ENCODE measurements at places on chromosomes 7 and 10.

DNA sequence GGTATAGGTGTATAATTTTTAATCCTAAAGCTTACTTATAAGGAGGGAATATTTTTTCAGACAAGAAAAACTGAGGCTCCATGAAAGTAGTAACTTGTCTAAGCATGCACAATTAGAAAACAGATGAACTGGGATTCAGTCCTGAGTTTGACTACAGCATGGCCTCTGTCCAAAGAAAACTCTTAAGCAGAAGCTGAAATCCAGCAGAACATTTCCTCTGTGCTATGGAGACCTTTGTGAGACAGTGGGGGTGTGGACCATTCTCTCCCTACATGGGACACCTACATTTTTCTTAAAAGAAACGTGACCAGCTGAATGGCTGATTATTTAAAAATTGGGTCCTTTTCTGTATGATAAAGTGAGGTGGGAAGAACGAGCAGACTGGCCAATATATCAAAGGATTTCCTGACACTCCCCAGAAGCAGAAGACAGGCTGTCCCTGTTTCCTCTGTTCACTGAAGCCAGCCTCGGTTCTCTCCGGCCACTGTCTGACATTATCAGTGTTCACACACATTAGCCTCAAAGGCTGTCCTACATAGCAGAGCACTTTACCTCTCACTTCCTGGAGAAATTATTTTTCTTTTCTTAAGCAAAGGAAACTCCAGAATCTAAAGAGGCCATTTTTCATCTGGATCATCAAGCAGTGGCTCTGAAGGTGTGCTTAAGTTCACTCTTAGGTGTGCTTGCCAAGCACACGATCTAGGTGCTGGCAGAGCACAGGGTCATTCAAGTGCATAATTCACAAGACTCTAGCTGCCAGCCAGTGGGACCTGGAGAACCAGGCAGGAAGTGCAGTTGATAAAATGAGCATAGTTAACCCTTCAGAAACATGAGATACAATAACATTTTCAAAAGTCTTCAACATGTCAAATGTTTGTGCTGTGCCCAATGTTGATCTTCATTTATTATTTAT is 40.4 kb upstream of the KIAA1217 start:
- no peak for DNase-seq

DNA sequence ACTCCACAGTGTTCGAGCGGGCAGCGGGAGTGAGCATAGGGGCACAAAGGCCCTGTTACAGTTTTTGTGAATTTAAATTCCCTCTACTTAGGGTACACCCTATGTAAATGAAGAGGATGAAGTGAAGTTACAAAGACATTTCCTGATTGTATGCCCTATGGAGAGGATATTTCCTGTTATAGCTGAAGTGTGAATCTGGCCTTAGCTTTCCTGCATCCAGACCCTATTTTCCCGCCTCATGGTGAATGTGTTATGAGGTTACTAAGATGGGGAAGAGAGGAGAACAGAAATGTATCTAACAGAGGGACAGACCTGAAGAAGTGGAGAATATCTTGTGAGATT is 37.8 kb upstream of the COMMD3 start:
- DNase-seq = no peak

DNA sequence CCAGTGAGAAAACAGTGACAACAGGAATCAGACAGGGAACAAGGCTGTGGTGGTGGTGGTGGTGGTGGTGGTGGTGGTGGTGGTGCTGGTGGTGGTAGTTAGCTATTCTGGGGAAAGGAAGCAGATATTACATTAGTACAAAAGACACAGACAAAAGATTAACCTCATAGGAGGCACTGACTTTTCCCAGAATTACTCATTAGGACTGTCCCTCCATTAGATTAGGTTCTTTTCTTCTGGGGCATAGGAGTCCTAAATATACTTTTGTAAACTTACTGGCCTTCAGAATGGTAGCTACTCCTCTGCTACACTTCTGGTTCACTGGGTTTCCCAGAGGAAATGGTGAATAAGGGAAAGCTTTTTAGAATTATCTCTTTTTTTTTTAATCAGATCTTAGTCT is 156.6 kb upstream of the SEMA3D start:
- no peak for DNase-seq

DNA sequence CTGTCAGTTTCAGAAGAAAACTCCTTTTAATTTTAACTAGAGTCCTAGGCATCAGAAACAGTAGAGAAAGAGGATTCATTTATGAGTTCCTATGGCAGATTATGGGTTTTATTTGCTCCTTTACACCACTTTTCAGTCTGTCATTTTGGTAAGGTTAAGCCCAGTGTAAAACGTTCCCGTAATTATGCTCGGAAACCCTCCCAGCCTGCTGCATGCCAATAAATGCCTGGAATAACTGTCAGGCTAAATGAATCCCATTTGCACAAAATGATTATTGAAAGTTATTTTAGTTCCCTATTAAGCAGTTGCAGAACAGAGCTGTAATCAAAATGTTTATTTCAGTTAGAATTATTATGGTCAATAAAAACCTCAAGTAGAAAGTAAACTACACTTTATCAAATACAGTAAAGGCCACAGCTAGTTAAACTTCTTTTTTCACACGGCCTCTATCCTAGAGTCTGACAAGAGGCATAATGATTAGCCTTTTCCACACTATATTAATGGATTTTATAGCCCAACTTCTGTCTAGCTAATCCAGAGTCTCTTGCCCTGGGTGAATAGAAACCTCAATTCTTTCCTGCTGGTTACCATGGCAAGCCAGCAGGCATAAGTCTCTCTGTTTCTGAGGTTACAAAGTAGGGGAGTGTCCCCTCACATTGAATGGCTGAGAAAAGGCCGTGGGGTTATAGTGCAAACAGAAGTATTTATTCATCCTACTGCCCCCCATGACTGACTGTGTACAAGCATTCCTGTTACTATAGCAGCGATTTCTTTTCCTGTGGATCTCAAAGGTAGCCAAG is 80.8 kb upstream of the NPVF start:
- DNase-seq = no peak

GRCh38 chr10:122271076-122271475 is at the start of gene BTBD16:
TSS of gene BTBD16 (plus strand) at chr10:122271296. CDS start at chr10:122275082, 3,786 bp downstream.
- no peak for DNase-seq

- no peak for DNase-seq
Observed at GRCh38 chr10:98472196-98472595, 25.5 kb upstream of the HPS1 start.

DNA sequence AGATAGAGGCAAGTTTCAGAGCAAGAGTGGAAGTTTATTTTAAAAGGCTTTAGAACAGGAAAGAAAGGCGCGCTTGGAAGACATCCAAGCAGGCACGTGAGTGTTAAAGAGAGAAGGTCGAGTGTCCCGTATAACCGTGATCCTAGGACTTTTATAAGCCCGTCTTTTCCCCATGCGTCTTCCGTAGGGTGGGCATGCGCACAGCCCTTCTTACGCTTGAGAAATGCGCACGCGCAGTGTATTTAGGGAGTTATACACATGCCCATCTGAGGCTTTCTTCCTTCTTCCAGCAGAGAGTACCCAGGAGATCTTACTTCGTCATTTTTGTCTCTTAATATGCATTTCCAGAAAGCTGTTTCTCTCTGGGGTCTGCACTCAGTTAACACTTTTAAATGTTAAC is 52.4 kb downstream of the CALD1 start:
- no peak for DNase-seq

- DNase-seq = no peak
Observed at GRCh38 chr10:72782649-72783330, 90.8 kb downstream of the MCU start.

GRCh38 chr10:88841316-88842111 is 10.1 kb downstream of the ANKRD22 start:
- DNase-seq = no peak

DNA sequence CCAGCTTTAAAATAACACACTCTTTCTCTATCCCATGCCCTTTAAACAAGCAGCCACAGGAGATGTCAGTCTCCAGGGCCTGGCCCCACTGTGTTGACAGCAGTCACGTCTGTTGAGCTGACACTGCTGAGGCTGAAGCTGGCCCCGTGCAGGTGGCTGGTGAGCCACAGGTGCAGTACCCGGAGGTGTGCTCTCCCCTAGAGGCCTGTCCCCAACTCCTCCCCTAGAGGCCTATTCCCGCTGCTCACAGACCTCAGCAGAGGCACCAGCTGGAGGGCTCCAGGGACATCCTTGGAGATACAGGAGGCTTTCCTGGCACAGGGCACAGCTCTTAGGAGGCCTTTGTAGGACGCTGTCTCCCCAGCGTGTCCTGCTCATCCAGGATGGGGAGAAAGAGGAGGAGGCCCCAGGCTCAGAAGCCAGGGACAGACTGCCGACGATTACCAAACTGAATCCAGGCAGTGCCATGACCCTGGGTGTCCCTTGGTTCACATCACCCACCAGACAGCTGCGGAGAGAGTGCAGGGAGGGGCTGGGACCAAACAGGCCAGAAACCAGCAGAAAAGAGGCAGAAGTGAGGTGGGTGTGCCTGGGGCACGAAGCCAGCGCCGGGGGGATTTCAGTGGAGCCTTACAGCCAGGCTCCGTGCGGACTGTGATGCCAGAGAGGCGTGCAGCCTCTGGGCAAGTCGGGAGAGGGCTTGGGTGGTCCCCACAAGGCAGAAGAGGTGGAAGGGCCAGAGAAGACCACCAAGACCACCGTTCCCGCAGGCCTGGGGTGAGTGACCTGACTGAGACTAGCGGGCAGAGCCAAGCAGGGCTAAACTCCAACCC is 18.5 kb upstream of the TTYH3 start:
- no peak for DNase-seq

DNA sequence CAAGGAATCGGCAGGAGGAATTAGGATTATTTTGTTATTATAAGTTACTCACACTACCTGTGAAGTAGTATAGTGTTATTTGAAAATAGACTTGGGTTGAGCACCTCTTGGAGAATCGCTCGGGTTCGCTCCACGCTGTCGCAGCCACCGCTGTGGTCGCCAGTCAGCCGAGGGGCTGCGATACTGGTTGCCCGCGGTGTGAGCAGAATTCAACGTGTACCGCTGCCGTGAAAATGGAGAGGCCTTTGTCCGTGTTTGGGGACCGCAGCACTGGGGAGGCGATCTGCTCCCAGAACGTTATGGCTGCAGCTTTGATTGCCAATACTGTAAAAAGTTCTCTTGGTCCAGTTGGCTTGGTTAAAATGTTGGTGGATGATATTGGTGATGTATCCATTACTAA is 117.2 kb downstream of the C7orf25 start:
- no peak for DNase-seq

DNA sequence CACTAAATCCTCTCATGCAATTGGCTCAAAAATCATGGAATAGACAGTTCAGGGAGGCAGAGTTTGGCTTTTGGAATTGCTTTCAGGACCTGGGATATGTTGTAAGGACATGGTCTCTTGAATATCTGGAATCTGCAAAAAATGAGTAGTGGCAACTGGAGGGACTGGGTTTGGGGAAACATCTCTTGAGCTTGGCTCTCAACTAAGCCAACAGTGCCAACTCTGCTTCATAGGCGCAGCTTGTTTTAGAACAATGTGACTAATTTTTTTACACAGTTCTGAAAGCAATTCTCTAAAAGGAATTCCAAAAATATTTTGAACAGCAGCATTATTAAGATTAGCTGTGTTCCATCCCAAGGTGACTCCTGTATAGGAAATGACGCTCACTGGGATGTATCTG is 121.5 kb upstream of the DPP6 start:
- DNase-seq = no peak

DNA sequence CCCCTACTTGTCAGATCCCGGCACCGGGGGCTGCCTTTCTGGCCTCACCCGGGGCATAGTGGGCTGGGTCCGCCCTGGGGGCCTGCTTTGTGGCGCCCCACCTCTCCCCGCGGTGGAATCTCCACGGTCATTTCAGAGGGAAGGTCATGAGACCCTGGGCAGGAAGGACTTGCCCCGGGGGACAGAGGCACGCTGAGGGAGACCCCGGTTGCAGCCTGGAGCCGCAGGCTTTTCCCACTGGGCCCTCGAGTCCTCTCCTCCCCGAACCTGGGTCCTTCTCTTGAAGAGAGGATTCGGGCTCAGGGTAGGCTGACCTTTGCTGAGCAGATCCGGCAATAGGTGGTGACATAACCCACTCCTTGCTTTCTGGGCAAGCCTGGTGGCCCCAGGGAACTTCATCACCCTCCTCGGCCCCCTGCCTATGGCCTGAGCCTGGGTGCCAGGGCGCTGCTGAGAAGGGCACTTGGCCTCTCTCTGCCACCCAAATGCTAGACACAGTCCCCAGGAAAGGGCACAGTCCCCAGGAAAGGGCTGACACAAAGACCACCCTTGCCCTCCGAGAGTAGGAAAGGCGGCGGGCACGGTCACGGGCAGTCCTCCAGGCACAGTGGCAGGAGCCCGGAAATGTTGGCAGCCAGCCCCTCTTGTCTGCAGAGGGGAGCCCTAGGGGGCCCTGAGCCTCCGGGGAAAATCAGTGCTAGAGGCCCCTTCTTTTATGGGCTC is 36.2 kb downstream of the FKBP6 start:
- no peak for DNase-seq

DNA sequence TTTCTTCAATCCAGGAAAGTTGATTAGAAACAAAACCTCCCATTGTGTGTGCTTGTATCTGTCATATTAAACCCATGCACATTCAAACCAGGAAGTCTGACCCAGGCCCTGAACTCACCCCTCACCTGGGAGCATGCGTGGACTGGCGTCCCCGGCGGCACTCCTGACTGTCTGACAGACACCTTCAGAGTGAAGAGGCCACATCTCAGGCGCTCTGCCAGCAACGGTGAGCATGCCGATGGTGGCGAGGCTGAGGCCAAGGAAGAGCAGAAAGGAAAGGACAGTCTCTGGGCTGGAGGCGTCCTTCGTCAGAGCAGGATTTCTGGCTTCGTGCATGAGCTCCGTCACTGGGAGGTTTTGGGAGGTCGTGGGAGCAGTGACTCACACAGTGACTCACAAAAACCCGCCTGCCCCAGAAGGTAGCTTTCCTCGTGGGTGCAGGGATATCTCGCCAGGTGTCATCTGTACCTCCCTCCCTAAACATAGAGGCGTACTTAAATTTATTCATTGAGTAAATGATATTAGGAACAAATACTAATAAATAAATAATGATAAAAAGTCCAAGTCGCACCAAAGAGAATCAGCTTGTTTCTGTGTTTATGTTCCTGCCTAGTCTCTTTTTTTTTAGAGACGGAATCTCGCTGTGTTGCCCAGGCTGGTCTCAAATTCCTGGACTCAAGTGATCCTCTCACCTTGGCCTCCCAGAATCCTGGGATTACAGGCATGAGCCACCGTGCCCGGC is 13.5 kb downstream of the IQCE start:
- no peak for DNase-seq

- DNase-seq = no peak
Observed at GRCh38 chr10:62473241-62473640, 99.1 kb downstream of the ZNF365 start.

DNA sequence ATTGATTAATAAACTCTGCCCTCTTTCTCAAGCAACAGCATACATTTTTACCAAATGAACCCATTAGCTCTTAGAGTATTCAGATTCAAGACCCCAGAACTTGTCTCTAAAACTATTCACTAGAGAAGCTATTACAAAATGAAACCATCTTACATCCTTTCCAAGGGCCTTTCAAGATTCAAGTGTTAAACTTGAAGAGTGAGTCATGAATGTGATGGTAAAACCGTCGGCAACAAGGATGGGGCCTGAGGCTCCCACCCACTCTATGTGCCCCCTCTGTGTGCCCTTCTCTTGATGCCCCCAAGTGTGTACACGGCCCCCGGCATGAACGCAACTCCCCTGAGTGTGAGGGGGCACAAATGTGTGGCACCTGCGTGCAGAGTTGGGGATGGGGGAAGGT is 46.4 kb downstream of the SFMBT2 start:
- DNase-seq = no peak
